ENCODE measurements at places on chromosomes 7 and 10. TPM values are rescaled to one million over a fixed set of nuclear protein-coding genes. Genes with fewer than 3 reads are reported as not detected.

AOC1 gene
- total RNA-seq = not detected

TUBAL3 gene
- total RNA-seq = not detected

VWDE gene
- not detected for total RNA-seq

DNAJC9 gene
- 26.1 TPM for total RNA-seq

NUTM2E gene
- total RNA-seq = 0.19 TPM

TMEM184A gene
- 0.64 TPM for total RNA-seq

HOXA4 gene
- total RNA-seq = 6.8 TPM

PON1 gene
- total RNA-seq = not detected

AMZ1 gene
- total RNA-seq = 0.47 TPM

TCAF2 gene
- total RNA-seq = 18.5 TPM

TLX1 gene
- not detected for total RNA-seq

SKIDA1 gene
- total RNA-seq = 1.2 TPM

TBXAS1 gene
- total RNA-seq = 9.0 TPM

SLC16A12 gene
- 0.58 TPM for total RNA-seq
